Colonic mucosa (tissue), 4 donors: ENCODE measurements at places on chromosomes 3 and 15. TPM values are rescaled to one million over a fixed set of nuclear protein-coding genes. Genes with fewer than 3 reads are reported as not detected.

DNA sequence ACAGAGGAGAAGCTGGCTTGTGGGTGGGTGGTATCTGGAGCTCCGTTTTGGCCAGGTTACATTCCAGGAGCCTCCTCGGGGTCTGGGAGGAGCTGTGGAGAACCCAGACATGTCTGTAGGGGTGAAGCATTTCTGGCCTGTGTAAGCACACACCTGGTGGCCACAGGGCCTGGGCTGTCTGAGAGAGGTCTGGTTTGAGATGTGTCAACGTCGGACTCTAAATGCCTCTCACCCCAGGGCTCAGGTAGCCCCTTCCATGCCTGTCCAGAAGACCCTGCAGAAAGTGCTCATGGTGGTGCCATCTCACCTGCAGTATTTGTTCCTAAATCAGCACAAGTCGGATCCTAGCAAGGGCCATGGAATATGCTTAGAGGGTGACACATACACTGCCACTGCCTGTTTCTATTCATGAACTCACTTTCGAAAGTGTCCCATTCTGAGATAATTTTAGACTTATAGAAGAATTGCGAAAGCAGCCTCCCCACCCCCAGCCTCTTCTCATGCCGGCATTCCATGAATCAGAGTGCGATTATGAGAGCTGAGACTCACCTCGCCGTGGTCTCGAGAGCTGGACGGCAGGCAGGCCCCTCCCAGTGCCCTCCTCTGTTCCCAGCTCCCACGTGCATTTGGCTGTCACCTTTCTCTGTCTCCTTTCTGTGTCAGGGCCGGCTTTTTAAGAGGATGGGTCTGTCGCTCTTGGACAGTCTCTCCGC lies 63.7 kb downstream of the KLF15 start:
- DNase-seq, result no peak
- peaks cover 4% of the 10 kb centered on the region for H3K27me3 ChIP-seq
- no peaks in the 10 kb centered on the region for H3K36me3 ChIP-seq
- no peaks in the 10 kb centered on the region for H3K4me1 ChIP-seq
- no peak overlapping the region for H3K4me3 ChIP-seq

GRCh38 chr15:80478075-80478474 lies 73.9 kb downstream of the ARNT2 start:
- H3K36me3 ChIP-seq, result no peaks in the 10 kb centered on the region
- H3K27ac ChIP-seq, result no peak overlapping the region
- no peak overlapping the region for H3K4me3 ChIP-seq
- H3K4me1 ChIP-seq, result no peaks in the 10 kb centered on the region
- H3K27me3 ChIP-seq, result no peaks in the 10 kb centered on the region

DNA sequence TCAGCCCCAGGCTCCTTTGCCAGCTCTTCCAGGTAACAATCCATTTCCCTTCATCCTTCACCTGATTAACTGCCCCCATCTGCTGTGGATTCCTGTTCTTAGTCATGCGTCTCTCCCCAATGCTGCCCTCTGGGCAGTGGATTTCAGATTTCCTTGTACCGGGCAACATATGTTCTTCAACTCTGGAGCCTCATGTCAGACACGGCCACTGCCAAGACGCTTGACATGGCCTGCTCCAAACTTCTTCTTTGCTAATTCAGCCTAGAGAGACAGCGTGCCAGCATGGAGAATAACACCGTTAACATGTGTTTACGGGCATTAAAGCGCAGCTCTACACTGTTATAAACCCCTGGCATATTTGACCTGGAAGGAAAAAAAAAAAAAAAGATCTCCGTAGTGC lies 1035.1 kb upstream of the NR2F2 start:
- no peak for DNase-seq
- H3K36me3 ChIP-seq, result no peaks in the 10 kb centered on the region
- no peaks in the 10 kb centered on the region for H3K27me3 ChIP-seq
- no peaks in the 10 kb centered on the region for H3K4me1 ChIP-seq
- H3K27ac ChIP-seq, result no peak overlapping the region

DNA sequence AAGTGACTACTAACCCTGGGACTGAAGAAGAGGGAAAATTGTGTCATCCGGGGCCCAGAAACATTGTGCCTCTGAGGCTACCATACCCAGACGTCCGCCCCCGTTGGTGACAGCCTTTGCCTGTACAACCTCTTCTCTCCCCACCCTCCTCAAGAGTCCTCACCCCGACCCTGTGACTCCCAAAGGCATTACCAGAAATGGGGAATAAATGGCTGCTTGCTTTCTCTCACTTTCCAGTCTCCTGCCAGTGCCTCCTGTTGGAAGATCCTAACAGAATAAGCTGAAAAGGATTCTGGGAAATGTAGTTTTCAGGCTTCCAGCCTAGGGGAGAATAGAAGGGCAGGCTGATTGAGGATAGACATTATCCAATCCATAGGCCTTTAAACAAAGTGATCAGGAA lies 30.8 kb upstream of the SLC25A36 start:
- no peaks in the 10 kb centered on the region for H3K4me1 ChIP-seq
- no peak overlapping the region for H3K4me3 ChIP-seq
- DNase-seq, result no peak
- no peak overlapping the region for H3K27ac ChIP-seq
- no peaks in the 10 kb centered on the region for H3K27me3 ChIP-seq
- no peaks in the 10 kb centered on the region for H3K36me3 ChIP-seq

TM4SF18 gene
- 0.72 TPM for total RNA-seq

GRCh38 chr3:71142441-71143161 lies 440.9 kb downstream of the FOXP1 start:
- H3K27me3 ChIP-seq, result no peaks in the 10 kb centered on the region
- peaks cover 8% of the 10 kb centered on the region for H3K4me1 ChIP-seq
- no peaks in the 10 kb centered on the region for H3K36me3 ChIP-seq
- peak overlapping the region; percentile 56 for H3K27ac ChIP-seq
- DNase-seq, result peak; percentile 53

- H3K27me3 ChIP-seq, result no peaks in the 10 kb centered on the region
- H3K4me1 ChIP-seq, result no peaks in the 10 kb centered on the region
- H3K27ac ChIP-seq, result no peak overlapping the region
- H3K4me3 ChIP-seq, result no peak overlapping the region
Measured at GRCh38 chr15:40944510-40945296, 8.6 kb upstream of the CHAC1 start.

DNA sequence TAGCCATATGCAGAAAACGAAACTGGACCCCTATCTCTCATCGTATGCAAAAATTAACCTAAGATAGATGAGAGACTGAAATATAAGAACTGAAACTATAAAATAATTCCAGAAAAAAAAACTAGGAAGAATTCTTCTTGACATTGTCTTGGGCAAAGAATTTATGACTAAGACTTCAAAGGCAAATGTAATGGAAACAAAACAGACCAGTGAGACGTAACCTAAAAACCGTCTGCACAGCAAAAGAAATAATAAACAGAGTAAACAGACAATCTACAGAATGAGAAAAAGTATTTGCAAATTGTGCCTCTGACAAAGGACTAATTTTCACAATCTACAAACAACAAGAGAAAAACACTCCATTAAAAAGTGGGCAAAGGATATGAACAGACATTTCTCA lies 92.3 kb downstream of the FAM227B start:
- no peak for DNase-seq
- H3K27me3 ChIP-seq, result no peaks in the 10 kb centered on the region
- no peak overlapping the region for H3K27ac ChIP-seq
- H3K4me1 ChIP-seq, result no peaks in the 10 kb centered on the region

DNA sequence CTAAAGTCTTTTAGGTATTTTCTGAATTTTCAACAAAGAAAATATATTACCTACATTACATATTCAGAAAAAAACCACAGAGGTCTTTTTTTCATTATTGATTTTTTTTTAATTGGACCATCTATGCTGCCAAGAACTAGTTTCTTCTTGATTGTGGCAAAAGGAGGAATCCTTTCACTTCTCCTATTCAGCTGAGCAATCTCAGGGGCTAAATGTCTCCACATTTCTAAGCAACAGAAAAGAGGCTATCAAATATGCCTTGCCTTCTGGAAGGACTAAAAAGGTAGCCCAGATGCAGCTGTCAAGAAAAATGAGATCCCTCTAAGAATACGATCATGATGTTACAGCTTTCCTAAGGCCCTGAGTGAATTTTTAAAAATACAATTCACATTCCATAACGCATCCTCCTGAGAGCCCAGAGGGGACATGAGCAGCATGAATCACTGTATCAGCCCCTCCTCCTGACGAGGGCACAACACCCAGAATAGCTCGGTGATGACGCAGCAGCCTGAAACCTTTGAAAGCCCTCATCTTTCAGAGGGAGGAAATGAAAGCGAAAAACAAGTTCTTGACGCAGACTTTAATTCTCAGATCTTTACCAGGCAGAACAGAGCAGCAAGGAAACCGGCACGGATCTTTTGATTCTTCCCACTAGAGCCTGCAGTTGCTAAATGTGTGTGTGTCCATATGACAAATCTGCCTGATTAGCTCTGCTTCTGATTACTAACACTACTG lies 24.6 kb downstream of the RUBCN start:
- DNase-seq, result peak; percentile 75
- peak overlapping the region; percentile 63 for H3K27ac ChIP-seq
- no peak overlapping the region for H3K4me3 ChIP-seq
- H3K4me1 ChIP-seq, result no peaks in the 10 kb centered on the region
- no peaks in the 10 kb centered on the region for H3K27me3 ChIP-seq

ALPK3 gene
- 2.4 TPM for total RNA-seq

DNA sequence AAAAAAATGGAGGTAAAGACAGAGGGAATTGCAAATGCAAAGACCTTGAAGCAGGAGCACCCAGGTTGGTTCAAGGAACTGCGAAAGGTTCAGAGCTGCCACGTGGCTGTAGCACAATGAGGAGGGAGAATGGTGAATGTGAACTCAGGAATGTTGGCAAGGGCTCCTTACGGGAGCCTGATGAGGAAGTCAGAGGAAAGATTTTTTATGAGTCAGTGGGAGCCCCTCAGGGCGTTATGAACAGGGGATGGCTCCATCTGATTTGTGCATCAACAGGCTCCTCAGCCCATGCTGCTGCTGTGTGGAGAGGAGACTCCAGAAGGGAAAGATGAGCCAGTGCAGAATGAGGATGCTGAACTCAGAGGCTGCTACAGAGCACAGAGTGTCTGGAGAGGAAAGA lies 194.4 kb downstream of the ARRDC4 start:
- no peak for DNase-seq
- no peak overlapping the region for H3K4me3 ChIP-seq
- no peaks in the 10 kb centered on the region for H3K4me1 ChIP-seq
- no peaks in the 10 kb centered on the region for H3K36me3 ChIP-seq
- no peak overlapping the region for H3K27ac ChIP-seq
- H3K27me3 ChIP-seq, result no peaks in the 10 kb centered on the region

DNA sequence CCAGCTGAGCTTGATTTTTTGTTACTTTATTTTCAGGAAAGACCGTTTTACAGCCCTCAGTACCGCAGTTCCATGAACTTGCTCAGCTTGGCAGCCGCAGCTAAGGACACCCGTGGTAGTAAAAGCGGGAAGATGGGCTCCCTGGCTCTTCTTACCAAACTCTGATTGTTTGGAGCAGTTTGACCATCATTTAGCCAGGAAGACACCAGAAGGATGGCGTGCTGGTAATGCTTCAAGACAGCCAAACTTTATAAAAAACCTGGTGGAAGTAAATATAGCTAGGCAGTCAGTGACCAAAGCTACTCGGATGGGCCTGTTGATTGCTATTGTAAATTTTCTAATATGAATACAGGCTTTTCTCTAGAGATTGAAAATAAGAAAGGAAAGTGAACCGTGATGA lies 28.9 kb downstream of the POLR2M start:
- no peaks in the 10 kb centered on the region for H3K27me3 ChIP-seq
- peaks cover 5% of the 10 kb centered on the region for H3K4me1 ChIP-seq
- H3K27ac ChIP-seq, result no peak overlapping the region
- DNase-seq, result no peak
- no peaks in the 10 kb centered on the region for H3K36me3 ChIP-seq

A4GNT gene
- total RNA-seq, result not detected
